Stimulated activated CD8-positive, alpha-beta memory T cell treated with anti-CD3 and anti-CD28 coated beads, Interleukin-2, amount 100 ng/mL, for 48 hours (primary cell): ENCODE measurements at places on chromosomes 7 and 10.

DNA sequence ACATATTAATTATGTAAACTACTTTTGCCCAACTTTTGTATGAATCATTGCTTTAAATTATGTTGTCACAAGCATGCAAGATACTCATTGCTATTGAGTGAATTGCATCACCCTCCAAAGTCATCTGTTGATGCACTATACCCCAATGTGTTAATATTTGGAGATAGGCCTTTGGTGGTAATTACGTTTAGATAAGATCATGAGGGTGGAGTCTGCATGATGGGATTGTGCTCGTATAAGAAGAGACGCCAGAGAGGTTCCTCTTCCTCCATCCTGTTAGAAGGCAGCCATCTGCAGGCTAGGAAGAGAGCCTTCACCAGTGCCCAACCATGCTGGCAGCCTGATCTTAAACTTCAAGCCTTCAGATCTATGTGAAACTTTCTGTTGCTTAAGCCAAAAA, 95.3 kb upstream of the MAGI2 start:
- no peak for DNase-seq

DNA sequence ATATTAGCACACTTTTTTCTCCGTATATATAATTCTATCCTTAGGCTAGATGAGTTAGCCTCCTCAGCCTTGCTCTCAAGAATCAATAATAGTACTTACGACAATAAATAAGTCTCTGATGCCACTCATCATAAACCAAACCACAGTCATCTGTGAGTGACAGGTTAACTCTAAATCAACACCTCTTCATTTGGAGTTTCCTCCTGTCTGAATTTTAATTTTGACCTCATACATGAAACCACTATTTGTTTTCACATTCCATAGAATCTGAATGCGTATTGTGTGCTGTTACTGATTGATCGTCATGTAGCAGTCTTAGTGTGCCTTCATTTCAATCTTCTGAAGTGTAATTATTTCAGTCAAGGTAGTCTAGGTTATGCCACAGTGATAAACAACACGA, 85.8 kb downstream of the HGF start:
- no peak for DNase-seq

DNA sequence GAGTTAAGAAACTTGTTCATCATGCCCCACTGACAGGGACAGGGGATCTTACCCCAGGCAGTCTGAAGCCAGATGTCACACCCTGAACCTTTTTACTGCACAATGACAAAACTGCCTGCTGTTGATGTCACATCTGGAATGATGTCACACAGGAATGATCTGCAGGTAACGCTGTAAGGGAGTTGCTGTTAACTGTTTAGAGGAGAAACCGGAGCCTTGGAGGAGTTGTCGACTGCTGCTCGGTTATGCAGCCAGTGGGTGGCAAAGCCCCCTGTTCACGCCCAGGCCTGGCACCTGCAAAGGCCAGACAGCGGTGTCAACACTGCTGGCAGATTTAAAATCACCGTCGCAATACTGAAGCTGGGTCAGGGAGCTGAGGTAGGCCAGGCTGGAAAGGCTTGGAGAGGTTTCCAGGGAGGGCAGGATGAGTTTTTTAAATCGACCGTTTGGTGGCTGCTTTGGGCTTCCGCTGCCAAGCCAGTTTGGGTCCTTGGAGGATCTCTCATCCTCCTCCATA, 10.0 kb upstream of the SLIT1 start:
- no peak for DNase-seq

DNA sequence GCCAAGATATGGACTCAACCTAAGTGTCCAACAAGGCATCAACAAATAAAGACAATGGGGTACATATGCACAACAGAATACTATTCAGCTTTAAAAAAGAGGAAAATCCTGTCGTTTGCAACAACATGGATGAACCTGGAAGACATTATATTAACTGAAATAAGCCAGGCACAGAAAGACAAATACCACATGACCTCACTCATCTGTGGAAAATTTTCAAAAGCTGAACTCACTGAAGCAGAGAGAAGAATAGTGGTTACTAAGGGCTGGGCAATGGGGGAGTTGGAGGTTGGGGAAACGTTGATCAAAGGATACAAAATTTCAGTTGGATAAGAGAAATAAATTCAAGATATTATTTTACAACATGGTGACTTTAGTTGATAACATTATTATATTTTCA, 221.4 kb upstream of the PITRM1 start:
- DNase-seq, result no peak

GRCh38 chr10:51659344-51659743, 40.1 kb downstream of the CSTF2T start:
- DNase-seq, result no peak

DNA sequence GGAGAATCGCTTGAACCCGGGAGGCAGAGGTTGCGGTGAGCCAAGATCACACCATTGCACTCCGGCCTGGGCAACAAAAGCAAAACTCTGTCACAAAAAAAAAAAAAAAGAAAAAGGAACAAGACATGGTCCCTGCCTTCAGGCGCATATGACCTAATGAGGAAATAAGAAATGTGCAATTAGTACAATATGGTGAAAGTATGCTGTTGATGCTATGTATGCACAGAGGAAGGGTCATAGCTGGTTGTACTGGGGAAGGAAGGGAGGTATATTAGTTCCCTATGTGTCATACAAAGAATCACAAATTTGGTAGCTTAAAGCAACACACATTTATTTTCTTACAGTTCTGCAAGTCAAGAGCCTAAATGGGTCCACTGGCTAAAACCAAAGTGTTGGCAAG, 97.8 kb upstream of the MPP7 start:
- DNase-seq, result no peak

- DNase-seq, result no peak
Measured at GRCh38 chr10:98100476-98100875, 34.0 kb upstream of the R3HCC1L start.

GRCh38 chr7:128017862-128018845, 13.1 kb downstream of the LRRC4 start:
- no peak for DNase-seq

DNA sequence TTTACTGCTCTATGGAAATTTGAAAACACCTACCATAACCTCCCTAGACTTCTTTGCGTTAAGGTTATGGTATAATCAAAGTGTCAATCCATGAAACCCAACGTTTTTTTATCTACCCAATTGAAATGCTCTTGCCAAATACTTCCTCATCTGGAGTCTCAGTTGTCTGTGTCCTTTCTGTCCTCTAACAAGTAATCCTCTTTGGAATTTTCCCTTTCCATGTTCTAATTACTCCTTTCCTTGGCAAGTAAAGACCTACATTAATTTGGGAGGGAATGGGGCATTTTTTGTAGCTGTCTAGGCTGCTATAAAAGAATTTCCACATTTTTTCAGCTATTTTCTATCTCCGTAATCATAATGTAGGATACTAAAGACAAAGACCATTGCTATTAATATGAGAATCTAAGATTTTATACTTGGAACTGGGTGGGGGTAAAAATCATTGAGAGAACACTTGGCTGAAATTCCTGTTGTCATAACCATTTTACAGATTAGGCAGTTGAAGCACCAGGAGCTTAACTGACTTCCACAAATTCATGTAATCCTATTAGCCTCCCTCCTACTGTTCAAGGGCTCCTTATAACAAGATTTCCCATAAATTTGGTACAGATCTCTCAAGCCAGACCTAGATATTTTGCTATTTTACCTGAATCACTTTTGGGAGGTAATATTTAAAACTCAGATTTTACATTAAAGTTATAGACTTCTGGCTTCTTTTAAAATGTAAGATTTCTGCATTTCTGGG, 1307.6 kb downstream of the XPNPEP1 start:
- no peak for DNase-seq

DNA sequence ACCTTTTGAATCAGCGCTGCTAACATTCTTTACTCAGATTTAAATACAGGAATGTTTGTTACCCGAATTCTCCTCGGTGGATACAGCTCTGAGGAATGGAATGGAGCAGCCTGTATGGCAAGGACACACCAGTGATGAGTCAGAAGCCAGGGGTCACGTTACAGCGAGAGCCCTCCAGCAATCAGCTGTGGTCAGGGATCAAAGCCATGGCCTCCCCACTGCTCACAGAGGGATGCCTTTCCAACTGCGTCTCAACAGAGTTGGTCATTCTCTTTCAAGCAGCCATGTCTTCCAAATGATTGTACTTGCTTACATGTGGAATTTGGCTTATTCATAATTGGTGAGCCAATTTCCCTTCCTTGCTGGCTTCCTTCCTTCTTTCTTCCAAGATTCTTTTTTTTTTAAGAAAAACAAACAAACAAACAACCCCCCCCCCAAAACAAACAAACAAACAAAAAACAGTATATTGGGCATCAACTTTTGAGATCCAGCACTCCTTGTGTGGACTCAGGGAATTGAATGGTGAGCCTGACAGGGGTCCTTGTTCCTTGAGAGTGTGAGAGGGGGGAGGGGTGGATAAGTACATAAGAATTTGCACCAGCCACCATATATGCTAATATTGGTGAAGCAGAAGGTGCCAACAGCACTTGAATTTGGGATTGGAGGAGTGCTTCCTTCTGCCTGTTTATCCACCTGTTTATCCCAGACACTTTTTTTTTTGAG, 100.2 kb downstream of the ATXN7L1 start:
- DNase-seq, result no peak

- DNase-seq, result no peak
Measured at GRCh38 chr7:16921151-16921550, 39.4 kb upstream of the AGR3 start.

GRCh38 chr10:88243836-88244730, 339.0 kb downstream of the RNLS start:
- DNase-seq, result no peak
